ENCODE measurements at places on chromosomes 13 and 19. TPM values are rescaled to one million over a fixed set of nuclear protein-coding genes. Genes with fewer than 3 reads are reported as not detected.

DNA sequence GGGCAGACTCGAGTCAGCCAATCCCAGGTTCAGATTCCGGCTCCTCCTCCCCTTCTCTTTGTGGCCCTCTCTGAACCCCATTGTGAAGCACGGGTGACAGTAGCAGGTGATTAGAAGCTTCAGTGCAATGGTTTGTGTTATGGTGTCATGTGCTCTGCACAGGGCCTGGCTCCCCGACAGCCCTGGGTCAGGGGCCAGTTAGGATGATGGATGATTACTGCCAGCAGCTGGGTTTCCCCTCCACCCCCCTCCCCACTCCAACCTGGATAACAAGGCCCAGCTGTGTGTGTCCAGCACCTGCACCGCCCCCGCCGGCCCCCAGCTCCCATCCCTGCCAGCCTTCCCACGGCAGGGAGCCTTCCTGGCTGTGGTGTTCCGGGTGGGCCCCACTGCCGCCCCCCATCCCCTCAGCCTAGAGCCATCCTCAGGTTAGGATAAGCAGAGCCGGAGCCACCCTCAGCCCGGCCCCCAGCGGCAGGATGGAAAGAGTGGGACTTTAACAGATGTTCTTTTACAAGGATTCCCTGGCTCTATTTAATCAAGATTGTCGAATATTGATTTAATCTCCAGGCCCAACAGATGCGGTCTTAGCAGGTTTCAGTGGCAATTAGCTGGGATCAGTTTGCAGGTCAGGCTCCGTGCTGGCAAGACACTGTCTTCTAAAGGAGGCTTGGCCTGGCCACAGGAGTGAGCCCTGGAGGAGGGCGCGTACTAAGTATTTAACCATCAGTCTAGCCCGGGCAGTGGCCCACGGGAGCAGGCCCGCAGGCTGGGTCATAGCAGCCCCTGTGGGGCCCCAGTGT lies 156.2 kb downstream of the SIPA1L3 start:
- DNase-seq: no peak

- no peak for DNase-seq
Measured at GRCh38 chr13:45215392-45216077, 14.7 kb upstream of the KCTD4 start.

DNA sequence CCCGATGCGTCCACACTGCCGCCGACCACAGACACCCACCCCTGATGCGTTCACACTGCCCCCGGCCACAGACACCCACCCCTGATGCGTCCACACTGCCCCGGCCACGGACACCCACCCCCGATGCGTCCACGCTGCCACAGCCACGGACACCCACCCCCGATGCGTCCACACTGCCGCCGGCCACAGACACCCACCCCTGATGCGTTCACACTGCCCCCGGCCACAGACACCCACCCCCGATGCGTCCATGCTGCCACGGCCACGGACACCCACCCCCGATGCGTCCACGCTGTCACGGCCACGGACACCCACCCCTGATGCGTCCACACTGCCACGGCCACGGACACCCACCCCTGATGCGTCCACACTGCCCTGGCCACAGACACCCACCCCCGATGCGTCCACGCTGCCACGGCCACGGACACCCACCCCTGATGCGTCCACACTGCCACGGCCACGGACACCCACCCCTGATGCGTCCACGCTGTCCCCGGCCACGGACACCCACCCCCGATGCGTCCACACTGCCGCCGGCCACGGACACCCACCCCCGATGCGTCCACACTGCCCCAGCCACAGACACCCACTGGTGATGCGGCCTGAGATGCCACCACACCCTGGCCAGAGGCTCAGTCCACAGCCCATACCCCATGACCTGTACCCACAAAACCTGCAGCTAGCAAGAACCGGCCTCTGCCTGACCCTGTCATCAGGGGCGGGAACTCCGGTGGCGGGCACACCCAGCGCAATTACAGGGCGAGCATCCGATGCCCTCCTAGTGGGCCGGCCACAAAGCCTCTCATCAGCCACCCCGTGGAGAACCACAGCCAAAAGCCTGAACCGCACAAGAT lies 28.4 kb downstream of the RASA3 start:
- DNase-seq: no peak

DNA sequence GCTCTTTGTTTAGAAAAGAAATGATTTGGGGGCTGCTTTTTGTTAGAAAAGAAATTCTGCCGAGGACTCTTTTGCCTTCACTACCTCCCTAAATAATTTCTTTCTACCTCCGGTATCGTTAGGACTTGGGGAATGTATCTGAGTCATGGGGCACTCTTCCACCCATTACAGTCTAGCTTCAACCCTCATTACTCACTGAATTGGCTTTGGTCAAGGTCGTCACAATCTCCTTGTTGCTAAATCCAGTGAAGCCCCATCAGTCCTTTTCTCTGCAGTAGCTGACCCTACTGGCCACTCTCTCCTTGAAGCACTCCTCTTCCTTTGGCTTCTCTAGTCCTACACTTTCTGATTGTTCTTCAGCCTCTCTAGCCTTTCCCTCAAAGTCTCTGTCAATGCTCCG lies 34.0 kb downstream of the WDR87 start:
- DNase-seq: no peak

- no peak for DNase-seq
Measured at GRCh38 chr13:114279146-114279545, 2.3 kb upstream of the UPF3A start.

DNA sequence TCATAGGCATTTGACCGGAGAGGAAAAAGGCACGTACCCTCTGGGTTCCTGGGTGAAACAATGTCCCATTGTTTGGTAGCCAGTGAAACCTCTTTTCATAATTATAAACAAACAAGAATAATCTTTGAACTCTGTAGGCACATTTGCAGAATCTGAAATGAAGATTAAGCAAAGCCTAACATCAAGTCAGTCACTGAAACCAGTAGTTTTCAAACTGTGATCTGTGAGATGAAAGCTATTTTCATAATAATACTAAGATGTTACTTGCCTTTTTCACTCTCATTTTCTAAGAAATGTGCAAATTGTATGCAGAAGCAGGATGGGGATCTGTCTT lies 105.4 kb downstream of the WDFY2 start:
- no peak for DNase-seq

GRCh38 chr13:31121379-31122140 lies 40.1 kb downstream of the HSPH1 start:
- DNase-seq: peak; percentile 2

DNA sequence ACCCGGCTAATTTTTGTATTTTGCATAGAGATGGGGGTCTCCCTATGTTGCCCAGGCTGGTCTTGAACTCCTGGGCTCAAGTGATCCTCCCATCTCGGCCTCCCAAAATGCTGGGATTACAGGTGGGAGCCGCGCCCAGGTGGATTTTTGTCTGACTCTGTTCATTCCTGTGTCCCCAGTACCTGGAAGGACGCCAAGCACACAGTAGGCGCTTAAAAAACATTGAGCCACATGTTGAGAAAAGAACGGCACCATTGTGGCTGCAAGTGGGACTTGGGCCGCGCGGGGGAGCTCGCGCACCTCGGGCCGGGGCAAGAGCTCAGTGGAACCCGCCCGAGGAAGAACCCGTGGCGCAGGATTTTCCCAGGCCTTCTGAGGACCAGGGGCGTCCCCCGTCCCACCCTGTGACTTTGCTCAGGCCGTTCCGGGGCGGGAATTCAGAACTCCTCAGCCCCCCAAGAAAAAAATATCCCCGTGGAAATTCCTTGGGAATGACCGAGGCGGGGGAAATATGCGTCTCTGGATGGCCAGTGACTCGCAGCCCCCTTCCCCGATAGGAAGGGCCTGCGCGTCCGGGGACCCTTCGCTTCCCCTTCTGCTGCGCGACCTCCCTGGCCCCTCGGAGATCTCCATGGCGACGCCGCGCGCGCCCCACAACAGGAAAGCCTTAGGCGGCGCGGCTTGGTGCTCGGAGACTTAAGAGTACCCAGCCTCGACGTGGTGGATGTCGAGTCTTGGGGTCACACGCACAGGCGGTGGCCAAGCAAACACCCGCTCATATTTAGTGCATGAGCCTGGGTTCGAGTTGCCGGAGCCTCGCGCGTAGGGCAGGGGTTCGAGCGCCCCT lies 1.4 kb upstream of the ICAM1 start:
- peak; percentile 83 for DNase-seq

DNA sequence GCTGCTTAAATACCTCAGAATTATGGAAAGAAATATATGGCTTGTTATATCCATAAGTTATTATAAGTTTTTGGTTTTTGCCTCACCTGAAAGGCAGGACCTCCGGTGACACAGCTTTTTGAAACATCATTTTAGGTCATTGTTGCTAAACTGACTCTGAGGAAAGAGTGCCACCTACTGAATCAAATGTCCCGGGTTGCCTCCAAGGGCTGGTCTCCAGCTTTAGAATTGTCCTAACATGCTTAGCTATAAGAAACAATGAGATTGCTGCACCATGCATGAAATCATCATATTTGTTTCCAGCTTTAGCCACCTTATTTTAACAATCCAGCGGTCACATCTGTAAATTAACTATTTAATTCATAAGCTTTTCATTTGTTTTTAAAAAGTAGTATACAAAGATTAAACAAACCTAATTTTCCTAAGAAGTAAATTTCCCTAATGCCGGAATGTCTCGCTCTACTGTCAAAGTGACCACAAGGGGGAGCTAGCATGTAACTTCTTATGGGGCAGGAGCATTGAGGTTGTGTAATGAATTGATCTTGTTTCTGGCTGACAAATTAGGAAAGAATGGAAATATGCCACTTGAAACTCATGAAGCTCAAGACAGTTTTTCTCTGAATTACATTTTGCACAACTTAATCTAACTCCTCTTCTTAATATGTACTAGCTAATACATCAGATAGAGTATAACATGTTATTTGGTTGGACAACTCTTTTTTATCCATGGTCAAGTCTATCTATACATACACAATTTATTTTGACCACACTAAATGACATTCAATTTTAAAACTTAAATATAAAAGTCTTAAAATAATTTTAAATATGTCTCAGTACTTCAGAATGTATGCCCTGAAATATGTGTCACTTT lies 6.7 kb upstream of the PCDH17 start:
- peak; percentile 61 for DNase-seq

The PEAK3 gene
- total RNA-seq: 0.24 TPM

The ZNF791 gene
- 19.0 TPM for total RNA-seq

The FGF9 gene
- total RNA-seq: 4.1 TPM

The HS6ST3 gene
- 3.9 TPM for total RNA-seq

The TPRX2 gene
- total RNA-seq: not detected

Measured in umbilical cord (tissue), 2 donors.